ENCODE measurements at places on chromosomes 2 and 18. TPM values are rescaled to one million over a fixed set of nuclear protein-coding genes. Genes with fewer than 3 reads are reported as not detected.

The CRYBA2 gene
- not detected for total RNA-seq

The HSBP1L1 gene
- 7.0 TPM for total RNA-seq

The C2orf92 gene
- total RNA-seq = 10.4 TPM

The DHRS9 gene
- total RNA-seq = not detected

The ACTR3 gene
- 649 TPM for total RNA-seq

The CROCC2 gene
- total RNA-seq = not detected

The TUBA3E gene
- not detected for total RNA-seq
